8988T (cell line): ENCODE measurements at places on chromosomes 12 and 14.

DNA sequence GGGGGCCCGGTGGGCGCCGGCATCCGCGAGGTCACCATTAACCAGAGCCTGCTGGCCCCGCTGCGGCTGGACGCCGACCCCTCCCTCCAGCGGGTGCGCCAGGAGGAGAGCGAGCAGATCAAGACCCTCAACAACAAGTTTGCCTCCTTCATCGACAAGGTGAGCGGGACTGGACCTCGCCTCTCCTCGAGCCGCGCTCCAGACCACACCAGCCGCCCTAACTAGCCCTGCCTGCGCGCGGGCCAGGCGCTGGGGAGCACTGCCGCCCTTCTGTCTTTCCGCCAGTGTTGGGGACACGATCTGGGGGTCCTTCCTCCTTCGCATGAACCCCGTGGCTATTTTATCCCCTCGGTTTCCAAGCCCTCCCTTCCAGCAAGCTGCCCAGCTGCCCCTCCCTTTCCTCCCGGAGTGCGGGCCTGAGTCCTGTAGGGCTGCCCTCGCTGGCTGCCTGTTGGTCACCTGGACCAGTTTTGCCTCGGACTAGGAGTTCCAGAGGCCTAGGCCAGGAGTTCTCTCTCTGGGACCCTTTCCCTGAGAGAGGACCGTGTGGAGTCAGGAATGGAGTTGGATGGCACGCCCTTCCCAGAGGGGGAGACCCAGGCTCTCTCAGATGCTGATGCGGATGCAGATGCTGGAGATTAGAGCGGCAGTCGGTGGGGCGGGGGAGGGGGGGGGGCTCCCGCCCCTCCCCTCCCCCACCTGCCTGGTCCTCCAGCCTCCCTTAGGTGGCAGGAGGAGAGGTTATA lies 592 bp downstream of the KRT7 start:
- peak; percentile 27 for DNase-seq

GRCh38 chr12:51814311-51815088 lies 34.0 kb downstream of the FIGNL2 start:
- DNase-seq, result peak; percentile 99

- DNase-seq, result no peak
These were observed 18.1 kb downstream of the KMT5A start for GRCh38 chr12:123401753-123402683.

GRCh38 chr12:100266585-100266834 lies 369 bp downstream of the DEPDC4 start:
- DNase-seq, result no peak

DNA sequence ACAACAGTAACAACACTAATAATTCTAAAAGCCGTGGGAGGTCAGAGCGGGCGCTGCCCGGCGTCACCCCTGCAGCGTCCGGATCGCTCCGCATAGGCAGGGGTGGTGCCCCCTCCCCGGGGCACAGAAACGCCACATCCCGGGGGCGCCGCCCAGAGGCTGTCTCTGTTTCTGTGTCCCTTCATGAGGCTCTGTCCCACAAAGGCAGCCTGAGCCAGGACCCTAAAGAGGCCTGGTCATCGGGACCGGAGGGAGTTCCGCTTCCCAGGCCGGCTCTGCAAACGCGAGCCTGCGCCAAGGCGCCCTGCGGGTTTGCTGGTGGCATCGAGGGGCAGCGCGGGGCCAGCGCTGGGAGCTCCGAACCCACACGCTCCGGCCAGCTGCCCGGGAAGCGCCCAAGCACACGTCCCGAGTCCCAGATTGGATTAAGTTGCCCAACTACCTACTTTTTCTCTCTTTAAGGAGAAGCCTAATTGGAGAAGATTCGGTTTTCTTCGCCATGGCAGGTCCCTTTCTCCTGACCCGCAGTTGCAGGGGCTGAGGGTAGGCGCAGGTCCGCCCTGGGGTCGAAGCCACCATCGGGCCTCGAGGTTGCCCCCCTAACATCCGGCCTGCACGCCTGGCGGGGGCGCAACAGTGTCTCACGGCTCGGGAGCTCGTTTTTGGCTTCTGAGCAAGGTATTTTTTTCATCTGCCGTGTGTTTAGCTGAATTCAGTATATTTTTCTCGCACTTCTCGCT lies 421.7 kb downstream of the VRK1 start:
- no peak for DNase-seq

DNA sequence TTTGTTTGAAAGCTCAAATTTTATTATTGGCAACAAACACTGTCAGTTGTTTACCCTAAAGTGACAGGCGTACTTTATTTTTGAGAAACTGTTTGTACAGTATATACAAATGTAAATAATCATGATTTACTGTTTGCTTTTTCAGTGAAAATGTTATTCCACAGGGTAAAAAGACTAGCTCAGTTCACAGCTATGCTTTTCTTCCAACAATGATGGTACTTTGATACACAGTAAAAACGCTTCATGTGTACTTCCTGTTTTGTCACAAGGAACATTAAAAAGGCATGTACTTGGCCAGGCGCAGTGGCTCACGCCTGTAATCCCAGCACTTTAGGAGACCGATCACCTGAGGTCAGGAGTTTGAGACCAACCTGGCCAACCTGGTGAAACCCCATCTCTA lies 53.7 kb downstream of the MON2 start:
- no peak for DNase-seq

GRCh38 chr14:104086661-104087461 lies 1.4 kb downstream of the ASPG start:
- DNase-seq, result no peak
